Right forelimb (tissue), 1 donor: ENCODE measurements at places on chromosomes 5 and 9.

- no peak for DNase-seq
Measured at GRCh38 chr9:38434853-38435252, 10.6 kb upstream of the IGFBPL1 start.

GRCh38 chr5:59099270-59099994, 516.6 kb downstream of the RAB3C start:
- no peak for DNase-seq

- no peak for DNase-seq
Measured at GRCh38 chr5:117414926-117415325, 840.3 kb upstream of the SEMA6A start.

GRCh38 chr5:44935262-44935661, 126.5 kb downstream of the MRPS30 start:
- no peak for DNase-seq

DNA sequence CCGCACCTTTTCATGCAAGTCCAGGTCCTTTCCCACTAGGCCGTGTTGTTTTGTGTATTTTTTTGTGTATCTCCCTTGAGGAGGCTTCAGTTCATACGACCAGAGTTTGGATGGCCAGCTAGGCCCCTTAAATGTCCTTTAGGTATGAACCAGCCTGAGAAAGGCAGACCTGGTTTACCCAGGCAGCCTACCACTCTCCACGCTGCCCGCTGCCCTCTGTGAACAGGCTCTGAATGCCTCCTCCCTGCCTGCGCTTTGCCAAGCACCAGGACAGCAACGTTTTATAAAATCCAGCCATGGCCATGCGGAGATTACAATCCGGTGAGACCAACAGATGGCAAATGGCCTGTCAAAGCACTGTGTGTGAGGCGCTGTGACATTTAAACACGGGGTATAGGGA, 626 bp upstream of the CLTB start:
- DNase-seq: no peak

DNA sequence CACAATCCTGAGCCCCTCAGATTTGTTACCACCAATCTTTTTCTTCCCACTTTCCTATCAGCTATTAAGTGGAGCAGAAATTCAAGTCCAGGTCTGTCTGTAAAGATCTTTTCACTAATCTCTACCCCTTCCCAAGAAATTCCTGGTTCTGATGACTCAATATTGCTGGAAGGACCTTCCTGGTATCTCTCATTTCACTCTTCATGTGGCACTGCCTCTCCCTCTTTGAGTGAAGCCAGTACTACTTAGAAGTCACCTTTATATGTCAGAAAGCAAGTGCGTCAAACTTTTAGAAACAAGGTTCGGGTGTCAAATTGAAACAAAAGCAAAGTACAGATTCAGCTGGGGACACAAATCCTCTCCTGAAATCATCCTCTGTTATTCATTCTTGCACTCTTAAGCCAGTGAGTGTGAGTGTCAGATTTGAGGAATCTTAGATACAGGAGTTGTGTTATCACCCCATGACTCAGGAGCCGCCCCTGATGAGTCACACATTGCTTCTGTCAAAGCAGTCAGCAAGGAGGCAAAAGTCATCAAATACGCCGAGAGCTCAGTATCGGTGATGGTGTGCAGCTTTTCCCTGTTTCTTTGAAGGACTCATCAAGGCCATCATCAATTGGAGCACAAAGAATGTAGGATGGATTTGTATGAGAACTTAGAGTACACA, 313.0 kb downstream of the CETN3 start:
- DNase-seq: no peak

DNA sequence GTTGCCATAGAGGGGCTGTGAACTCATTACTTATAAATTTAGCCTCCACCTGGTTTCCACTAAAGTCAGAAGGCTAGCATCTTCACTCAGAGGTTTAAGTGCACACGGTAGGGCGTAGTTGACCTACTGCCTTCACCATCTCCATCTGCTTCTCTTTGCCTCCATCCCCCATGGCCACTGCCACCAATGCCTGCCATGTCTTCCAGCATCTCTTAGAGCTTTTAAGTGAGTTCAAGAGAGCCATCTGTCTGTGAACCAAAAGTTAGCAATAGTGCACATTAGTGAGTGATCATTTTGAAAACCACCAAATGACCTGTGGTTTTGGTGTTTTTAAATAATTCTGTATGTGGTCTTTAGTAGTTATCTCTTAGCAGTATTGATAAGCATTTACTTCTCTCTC, 102.0 kb downstream of the DMRTA1 start:
- DNase-seq: no peak

- DNase-seq: no peak
Measured at GRCh38 chr5:2892466-2893000, 141.1 kb upstream of the IRX2 start.

DNA sequence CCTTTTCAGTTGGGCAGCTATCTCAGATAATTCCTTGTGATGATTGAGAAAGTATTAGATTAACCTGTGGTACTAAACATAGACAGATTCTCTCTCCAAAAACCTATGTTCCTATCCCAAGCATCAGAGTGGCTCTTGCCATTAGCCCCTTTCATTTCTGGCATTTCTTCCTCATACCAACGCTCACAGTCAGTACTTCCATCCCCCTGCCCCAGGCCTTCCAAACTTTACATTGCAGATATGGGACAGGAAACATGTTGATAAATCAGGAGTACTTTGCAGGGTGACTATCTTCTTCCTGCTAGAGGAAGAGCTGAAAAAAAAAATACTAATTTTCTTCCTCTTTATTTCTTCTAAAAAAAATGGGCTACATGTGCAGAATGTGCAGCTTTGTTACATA, 442.6 kb upstream of the RGMB start:
- DNase-seq: no peak

DNA sequence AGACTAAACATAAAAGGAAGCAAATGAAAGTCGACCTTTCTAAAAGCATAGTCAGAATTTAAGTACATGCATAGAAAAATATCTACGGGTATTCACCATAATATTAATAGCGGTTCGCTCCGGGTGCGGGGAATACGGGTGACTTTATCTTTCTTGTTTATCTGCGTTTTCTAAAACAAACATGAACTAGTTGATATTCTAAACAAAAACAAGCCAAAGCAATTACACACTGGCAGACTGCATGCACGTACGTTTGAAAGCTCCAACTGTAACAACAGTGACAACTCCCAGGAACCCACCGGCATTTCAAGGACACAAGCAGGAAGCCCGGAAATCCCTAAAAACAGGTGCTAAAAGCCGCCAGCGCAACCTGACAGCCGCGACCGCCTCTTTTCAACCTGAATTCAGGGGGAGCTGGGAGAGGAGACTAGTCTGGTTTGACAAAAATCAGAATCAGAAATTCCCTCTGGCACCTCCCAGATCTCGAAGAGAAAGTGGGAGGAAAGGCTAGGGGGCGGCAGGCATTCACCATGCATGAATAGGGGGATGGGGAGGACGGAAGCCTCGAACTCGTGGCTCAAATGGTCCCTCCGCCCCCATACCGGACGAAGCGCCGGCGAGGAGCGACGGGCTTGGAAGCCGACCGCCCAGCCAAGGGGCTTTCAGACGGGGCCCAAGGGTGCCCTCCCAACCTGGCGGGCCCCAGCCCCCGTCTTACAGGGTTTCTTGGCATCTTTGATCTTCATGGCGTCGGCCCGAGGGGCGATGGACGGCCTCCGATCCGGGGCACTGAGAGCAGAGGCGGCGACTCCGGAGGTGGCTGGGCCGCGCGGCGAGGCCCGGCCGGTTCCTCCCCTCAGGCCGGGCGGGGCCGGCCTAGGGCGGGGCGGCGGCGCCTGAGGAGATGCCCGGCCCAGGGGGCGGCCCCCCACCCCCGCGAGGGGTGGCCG, at the start of gene PANK3:
Gene PANK3 (minus strand): TSS at position 831 of the 950 bp plus-strand sequence. CDS start 85 bp downstream, at position 746.
- DNase-seq: no peak

DNA sequence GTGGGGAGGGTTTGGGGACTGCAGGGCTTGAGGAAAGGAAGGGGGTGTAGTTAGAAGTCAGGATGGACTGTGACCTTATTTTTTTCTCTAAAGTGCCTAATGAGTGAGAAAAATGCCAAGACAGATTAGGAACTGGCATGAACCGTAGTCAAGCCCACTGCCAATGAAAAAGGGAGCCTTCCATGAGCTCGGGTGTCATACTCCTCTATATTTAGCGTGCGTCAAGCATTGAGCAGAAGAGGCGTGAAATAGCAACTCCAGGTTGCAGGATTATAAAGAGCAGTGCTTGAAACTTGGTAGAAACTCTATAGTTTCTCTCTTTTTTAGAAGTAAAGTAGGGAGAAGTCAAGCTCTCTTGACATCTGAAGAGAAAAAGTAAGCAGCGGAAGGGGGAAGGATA, 1.8 kb downstream of the SGCD start:
- no peak for DNase-seq

GRCh38 chr5:125180231-125180829, 433.9 kb upstream of the ZNF608 start:
- no peak for DNase-seq

- no peak for DNase-seq
Measured at GRCh38 chr5:37722236-37723161, 117.3 kb downstream of the GDNF start.

DNA sequence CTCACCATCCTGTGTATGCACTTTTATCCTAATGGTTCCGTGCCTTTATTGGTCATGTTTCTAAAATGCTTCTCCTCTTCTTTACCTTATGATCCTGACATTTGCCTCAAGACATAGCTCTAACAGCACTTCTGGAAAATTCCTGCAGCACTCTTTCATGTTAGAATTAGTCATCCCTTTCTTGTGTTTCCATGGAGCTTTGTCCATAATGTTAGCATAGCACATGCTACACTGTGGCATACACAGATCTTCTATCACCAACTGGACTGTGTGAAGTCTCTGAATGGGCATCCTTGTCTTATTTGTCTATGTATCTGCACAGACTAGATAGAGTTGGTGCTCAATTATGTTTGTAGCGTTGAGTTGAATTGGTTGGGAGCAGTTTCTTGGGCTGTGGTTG, 2.0 kb downstream of the SCGB3A2 start:
- DNase-seq: no peak

GRCh38 chr5:36585701-36586100, 20.7 kb upstream of the SLC1A3 start:
- no peak for DNase-seq

DNA sequence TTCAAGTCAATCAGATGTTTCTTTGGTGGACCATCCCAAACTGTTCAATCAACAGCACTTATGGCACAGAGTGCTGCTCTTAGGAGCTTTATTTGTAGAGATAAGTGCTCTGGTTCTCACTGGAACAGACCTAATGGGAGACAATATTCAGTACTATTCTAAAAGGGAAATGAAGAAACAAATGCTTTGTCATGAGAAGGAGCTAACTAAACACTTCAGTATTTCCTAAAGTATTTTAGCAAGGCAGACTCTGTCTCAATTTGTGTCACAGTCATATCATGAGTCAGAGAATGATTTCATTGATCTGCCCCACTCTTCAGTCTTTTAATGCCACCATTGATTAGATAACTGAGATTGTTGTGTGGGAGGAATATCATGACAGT, 175.3 kb downstream of the SLF1 start:
- DNase-seq: no peak

DNA sequence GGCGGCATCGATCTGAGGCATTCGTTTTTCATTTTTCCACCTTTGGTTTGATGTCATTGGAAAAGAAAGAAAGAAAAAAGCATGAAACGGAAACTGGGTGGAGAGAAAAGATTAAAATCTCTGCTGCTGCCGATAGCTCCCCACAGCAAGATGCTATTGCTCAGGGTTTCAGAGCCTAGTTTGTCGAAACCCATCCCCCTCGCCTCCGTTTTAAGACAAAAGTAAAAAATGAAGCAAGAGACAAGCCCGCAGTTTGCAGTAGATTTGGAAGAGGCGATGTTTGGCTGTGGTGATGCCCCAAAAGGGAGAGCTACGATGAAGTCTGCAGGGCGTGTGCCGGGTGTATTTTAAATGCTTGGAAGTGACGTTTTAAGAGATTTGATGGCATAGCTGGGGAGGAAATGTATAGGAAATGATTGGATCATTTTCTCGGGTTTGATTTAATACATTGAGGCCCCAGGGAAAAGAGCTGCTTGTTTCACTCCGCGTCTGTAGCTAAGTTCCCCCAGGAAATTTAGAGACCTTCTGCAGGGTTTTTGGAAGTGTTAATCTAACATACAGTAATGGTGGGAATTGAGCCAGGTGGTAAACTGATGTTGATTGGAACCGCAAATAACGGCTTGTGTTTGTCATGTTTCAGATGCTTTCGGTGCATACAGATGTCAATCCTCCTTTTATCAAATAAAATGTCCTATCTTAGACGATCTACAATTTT, 909 bp downstream of the NDFIP1 start:
- peak; percentile 63 for DNase-seq

GRCh38 chr5:6822068-6822467, 108.8 kb downstream of the TENT4A start:
- DNase-seq: no peak

GRCh38 chr5:78065663-78066062, 228.8 kb downstream of the AP3B1 start:
- DNase-seq: no peak

DNA sequence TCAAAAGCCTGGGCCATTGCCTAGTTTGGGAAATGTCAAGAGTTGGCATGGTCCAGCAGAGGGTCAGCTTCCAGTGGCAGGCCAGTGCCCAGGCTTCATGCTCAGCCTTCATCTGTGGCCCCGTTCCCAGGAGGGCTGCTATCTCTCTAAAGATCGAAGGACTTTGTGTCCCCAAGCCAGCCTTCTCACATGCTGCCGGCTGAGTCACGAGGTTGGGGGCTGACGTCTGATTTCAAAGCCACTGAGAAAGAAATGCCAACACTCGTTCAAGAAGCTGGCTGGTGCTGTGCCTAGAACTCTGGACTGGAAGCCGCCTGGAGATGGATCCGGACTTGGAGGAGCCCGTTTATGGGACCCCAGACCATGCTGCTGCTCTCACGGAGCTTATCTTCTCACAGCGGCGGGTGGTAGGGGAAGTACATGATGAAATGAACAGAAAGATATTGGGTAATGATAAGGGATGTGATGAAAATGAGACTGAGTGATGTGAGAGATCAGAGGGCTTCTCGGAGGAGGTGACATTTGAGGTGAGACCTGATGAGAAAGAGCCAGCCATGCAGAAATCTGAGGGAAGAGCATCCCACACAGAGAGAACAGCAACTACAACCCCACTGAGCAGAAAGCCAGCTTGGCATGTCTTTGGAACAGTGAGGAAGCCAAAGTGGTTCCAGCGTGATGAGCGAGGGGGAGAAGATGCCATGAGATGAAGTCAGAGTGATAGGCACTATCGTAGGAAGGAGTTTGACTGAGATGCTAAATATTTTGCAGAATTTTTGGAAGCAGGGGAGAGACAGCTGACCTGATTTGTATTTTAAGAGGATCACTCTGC, 54.9 kb upstream of the BOD1 start:
- no peak for DNase-seq

- DNase-seq: no peak
Measured at GRCh38 chr9:95796029-95796428, 79.5 kb upstream of the ERCC6L2 start.

GRCh38 chr9:135468854-135469521, 10.6 kb upstream of the PPP1R26 start:
- no peak for DNase-seq

GRCh38 chr5:181076920-181077319, 36.9 kb downstream of the BTNL9 start:
- DNase-seq: no peak

GRCh38 chr5:160175438-160176218, 53.7 kb upstream of the FABP6 start:
- peak; percentile 42 for DNase-seq
